ENCODE measurements at places on chromosomes 4 and X.

GRCh38 chrX:149433051-149433450 is 72.1 kb downstream of the IDS start:
- DNase-seq: no peak

GRCh38 chrX:125444659-125445058 is 125.0 kb downstream of the TEX13C start:
- DNase-seq: no peak

DNA sequence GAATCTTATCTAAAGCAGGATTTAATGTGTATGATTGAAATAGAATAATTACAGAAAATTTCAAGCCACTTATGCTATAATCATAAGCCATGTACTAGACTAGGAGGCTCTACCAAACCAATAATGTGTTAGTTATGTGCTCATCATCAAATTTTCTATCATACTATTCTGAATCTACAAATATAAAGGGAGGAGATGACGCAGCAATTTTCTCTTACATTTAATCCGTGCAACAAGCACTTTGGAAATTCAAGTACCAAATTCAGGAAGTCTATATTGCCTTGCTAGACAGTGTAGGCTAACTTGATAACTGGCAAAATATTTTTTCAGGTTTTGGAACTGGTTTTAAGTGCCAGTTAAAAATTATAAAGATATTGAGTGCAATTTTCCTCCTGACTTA is 283.5 kb downstream of the C4orf33 start:
- DNase-seq: no peak

DNA sequence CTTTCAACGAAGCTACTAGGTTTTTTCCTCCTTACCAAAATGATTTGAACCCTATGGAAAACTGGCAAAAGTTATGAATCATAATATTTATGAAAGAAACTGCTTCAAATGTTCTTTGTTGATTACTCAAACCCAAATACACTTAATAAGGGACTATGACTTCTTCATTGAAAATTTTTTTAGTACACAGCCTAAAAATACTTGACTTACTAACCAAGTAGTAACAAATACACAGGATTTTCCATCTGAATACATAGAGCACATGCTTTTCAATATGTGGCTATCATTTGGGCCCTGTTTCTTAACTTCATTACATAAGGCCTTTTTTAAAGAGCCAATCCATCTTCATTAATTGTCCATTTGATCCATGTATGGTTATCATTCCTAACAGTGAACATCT is 171.5 kb downstream of the FBXW7 start:
- no peak for DNase-seq

DNA sequence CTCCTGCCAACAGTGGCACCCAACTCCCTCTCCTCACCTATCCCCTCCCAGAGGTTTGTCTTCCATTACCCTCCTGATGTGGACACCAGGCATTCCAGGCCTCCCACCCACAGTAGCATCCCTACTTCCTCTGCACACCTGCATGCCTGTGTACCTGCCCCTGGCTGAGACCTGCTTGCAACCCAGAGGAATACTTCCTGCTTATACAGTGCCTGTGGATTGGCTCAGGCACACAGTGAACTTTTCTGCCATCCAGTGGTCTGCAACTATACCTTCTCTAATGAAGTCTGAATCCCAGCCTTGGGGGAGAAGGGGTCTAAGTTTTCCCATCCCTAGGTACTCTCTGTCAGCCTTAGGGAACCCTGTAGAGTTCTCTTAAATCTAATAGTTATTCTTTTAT is 169.9 kb downstream of the IQCM start:
- no peak for DNase-seq

DNA sequence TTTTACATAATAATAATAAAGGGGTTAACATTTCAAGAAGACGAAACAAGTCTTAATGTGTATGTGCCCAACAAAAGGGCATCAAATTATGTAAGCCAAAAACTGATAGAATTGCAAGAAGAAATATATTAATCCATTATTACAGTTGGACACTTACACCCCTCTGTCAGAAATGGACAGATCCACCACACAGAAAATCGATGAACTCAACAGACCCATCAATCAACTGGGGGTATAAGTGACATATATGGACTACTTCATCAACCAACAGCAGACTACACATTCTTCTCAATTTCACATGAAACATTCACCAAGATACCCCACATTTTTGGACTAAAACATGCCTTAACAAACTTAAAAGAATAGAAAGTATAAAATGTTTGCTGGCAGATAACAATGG is 183.8 kb downstream of the COL25A1 start:
- no peak for DNase-seq

- DNase-seq: no peak
These were observed 171.0 kb downstream of the NR3C2 start for GRCh38 chr4:148271166-148271565.

DNA sequence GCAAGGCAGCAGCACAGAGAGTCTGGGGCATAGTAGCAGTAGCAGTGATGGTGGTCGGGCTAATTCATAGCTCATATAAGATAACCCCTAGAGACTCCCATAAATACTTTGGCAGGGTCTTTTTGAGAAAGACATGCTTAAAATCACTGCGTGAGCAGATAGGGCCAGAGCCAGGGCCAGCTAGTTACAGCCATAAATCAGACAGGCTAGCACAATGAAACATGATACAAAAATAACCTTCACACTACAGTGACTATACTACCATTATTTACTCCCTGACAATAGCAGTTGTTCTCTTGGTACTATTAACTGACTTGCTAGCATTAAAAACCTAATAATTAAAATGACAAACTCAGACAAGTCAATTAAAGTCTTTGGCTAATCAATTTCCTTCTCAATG is 295.9 kb downstream of the SMARCA1 start:
- no peak for DNase-seq

All from stimulated activated CD8-positive, alpha-beta memory T cell treated with anti-CD3 and anti-CD28 coated beads, Interleukin-7, amount 100 ng/mL, for 24 hours (primary cell).